ENCODE measurements at places on chromosomes 1 and 21. TPM values are rescaled to one million over a fixed set of nuclear protein-coding genes. Genes with fewer than 3 reads are reported as not detected.

The EDARADD gene
- total RNA-seq: 6.6 TPM

The CHI3L2 gene
- total RNA-seq: 4.7 TPM

The CELA3A gene
- not detected for total RNA-seq

The KRTAP20-1 gene
- total RNA-seq: not detected

The MYOM3 gene
- total RNA-seq: 2.3 TPM

The NPHS2 gene
- not detected for total RNA-seq

The PGLYRP4 gene
- total RNA-seq: 17.4 TPM

The HMGCL gene
- total RNA-seq: 41.9 TPM

The KRTAP21-2 gene
- not detected for total RNA-seq

The HSD3B1 gene
- total RNA-seq: 20.1 TPM

The OR10J1 gene
- total RNA-seq: not detected

The SPRR3 gene
- not detected for total RNA-seq

The CYP4A22 gene
- not detected for total RNA-seq

The LDLRAD1 gene
- not detected for total RNA-seq

The PADI3 gene
- total RNA-seq: 11.2 TPM

The CNN3 gene
- 52.3 TPM for total RNA-seq

The CBR3 gene
- 35.3 TPM for total RNA-seq

The RIMS3 gene
- total RNA-seq: 8.2 TPM

The UBQLN4 gene
- total RNA-seq: 32.7 TPM

The AKR7A3 gene
- 10.1 TPM for total RNA-seq

The IVL gene
- total RNA-seq: 50.2 TPM

The KRTAP10-3 gene
- total RNA-seq: not detected

The UBXN10 gene
- total RNA-seq: 1.0 TPM

The SETD4 gene
- total RNA-seq: 30.5 TPM

The TNFRSF18 gene
- total RNA-seq: 29.2 TPM
